ENCODE measurements at places on chromosomes 7 and 10. TPM values are rescaled to one million over a fixed set of nuclear protein-coding genes. Genes with fewer than 3 reads are reported as not detected.
A peak's percentile ranks its signal among the peaks of the same experiment; 100 is the strongest.

GRCh38 chr10:84214612-84215235, 10.6 kb downstream of the LRIT2 start:
- H3K27me3 ChIP-seq, result no peaks in the 10 kb centered on the region
- H3K4me3 ChIP-seq, result no peak overlapping the region
- no peaks in the 10 kb centered on the region for H3K4me1 ChIP-seq
- H3K27ac ChIP-seq, result no peak overlapping the region
- no peak for DNase-seq

GRCh38 chr10:3099291-3100092, 32.1 kb downstream of the PFKP start:
- no peaks in the 10 kb centered on the region for H3K27me3 ChIP-seq
- H3K36me3 ChIP-seq, result peaks cover 50% of the 10 kb centered on the region
- H3K4me3 ChIP-seq, result no peak overlapping the region
- DNase-seq, result peak; percentile 85
- peak overlapping the region; percentile 74 for H3K27ac ChIP-seq

- no peak overlapping the region for H3K4me3 ChIP-seq
- H3K36me3 ChIP-seq, result no peaks in the 10 kb centered on the region
- H3K4me1 ChIP-seq, result no peaks in the 10 kb centered on the region
- no peak overlapping the region for H3K27ac ChIP-seq
Observed at GRCh38 chr7:20064974-20065862, 152.0 kb downstream of the MACC1 start.

Gene METTL27
- polyA plus RNA-seq, result 4.3 TPM

GRCh38 chr7:11328309-11328708, 354.6 kb downstream of the PHF14 start:
- no peaks in the 10 kb centered on the region for H3K4me1 ChIP-seq
- no peak overlapping the region for H3K4me3 ChIP-seq
- no peak overlapping the region for H3K27ac ChIP-seq
- no peaks in the 10 kb centered on the region for H3K27me3 ChIP-seq

- DNase-seq, result peak; percentile 2
- no peak overlapping the region for H3K4me3 ChIP-seq
- H3K27ac ChIP-seq, result no peak overlapping the region
- H3K36me3 ChIP-seq, result no peaks in the 10 kb centered on the region
- H3K27me3 ChIP-seq, result no peaks in the 10 kb centered on the region
- no peaks in the 10 kb centered on the region for H3K4me1 ChIP-seq
Observed at GRCh38 chr7:133135451-133135850, 53.6 kb upstream of the CHCHD3 start.

Gene PPP1R17
- polyA plus RNA-seq, result not detected

GRCh38 chr7:26857506-26858240, 6.7 kb downstream of the SKAP2 start:
- no peaks in the 10 kb centered on the region for H3K36me3 ChIP-seq
- H3K4me1 ChIP-seq, result no peaks in the 10 kb centered on the region
- peak overlapping the region; percentile 92 for H3K27ac ChIP-seq

DNA sequence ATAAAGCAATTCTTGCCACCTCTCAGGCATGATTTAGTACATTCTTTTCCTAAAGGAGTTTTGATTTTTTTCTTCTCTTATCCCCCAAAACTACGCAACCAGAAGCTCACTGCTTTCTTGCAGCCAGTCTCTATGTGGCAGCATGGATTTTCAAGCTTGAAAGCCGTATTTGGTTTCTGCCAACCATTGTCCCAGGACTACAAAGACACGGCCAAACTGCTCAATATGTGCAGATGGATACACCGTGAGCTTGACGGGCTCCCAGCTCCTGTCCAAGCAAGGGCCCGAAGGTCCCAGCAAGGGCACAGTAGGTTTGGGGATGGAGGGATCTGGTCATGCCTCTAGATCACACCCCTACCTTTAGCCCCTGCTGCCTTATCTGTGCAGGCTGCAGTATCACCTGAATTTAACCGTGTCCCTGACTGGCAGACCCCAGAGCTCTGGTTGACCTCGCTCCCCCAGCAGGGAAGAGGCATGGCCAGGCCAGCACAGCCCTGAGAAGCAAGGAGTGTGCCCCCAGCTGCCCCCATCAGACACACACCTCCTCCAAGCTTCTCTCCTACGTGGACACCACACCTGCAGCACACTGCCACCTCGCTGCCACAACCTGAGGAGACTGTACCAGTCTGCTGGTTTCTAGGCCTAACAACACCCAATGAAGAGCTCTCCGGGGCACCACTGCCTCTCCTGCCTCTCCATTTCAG, 86.8 kb downstream of the COBL start:
- no peak overlapping the region for H3K27ac ChIP-seq
- no peaks in the 10 kb centered on the region for H3K27me3 ChIP-seq
- no peak for DNase-seq
- no peak overlapping the region for H3K4me3 ChIP-seq

Gene OR9A2
- polyA plus RNA-seq, result not detected

DNA sequence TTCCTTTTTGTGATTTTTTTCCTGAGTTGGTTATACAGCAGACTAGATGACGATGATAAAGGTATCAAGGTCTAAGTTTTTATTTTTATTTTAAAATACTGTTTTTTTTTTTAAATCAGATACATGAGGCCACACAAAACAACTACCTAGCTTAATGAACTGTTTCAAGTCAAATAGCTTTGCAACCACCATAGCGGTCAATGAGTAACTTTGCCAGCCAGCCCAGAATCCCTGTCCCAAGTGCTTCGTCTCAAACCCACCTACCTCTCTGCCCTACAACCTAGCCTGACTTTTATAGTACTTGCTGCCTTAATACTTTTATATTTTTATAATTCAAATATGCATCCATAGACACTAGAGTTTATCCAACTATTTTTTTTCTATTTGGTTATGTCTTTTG, 676.5 kb downstream of the NRG3 start:
- H3K4me1 ChIP-seq, result no peaks in the 10 kb centered on the region
- no peaks in the 10 kb centered on the region for H3K36me3 ChIP-seq
- H3K27me3 ChIP-seq, result no peaks in the 10 kb centered on the region

- H3K4me1 ChIP-seq, result peaks cover 6% of the 10 kb centered on the region
- H3K27ac ChIP-seq, result no peak overlapping the region
- DNase-seq, result no peak
- H3K36me3 ChIP-seq, result no peaks in the 10 kb centered on the region
- no peaks in the 10 kb centered on the region for H3K27me3 ChIP-seq
- H3K4me3 ChIP-seq, result no peak overlapping the region
Observed at GRCh38 chr10:15232279-15232678, 63.8 kb upstream of the NMT2 start.

Gene MALRD1
- 0.27 TPM for polyA plus RNA-seq

DNA sequence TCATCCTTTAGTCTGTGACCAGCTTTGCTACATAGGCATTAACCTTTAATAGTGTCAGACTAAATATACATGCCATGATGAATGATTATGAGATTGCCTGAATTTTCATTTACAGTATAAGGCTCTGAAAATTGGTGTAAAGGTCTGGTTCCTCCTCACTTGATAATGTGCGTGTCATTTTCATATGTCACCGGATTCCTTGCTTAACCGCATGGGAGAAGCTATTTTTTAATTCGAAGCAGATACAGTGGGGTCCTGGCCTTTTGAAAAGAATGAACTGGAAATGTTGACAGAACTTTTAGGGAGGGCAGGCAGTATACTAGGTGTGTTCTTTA, 192.4 kb upstream of the SH2B2 start:
- no peaks in the 10 kb centered on the region for H3K27me3 ChIP-seq
- H3K36me3 ChIP-seq, result peaks cover 9% of the 10 kb centered on the region
- H3K4me1 ChIP-seq, result no peaks in the 10 kb centered on the region
- H3K4me3 ChIP-seq, result no peak overlapping the region
- DNase-seq, result no peak

Gene EGFR
- polyA plus RNA-seq, result 36.9 TPM

- no peaks in the 10 kb centered on the region for H3K4me1 ChIP-seq
- H3K36me3 ChIP-seq, result no peaks in the 10 kb centered on the region
- no peak for DNase-seq
- H3K4me3 ChIP-seq, result peak overlapping the region; percentile 71
- H3K27ac ChIP-seq, result 0 out of 2 replicates have a peak overlapping the region, but pooled peaks have one; percentile 2
Observed at GRCh38 chr7:93232673-93233018, 480 bp downstream of the VPS50 start.

- H3K4me1 ChIP-seq, result peaks cover 10% of the 10 kb centered on the region
- no peaks in the 10 kb centered on the region for H3K36me3 ChIP-seq
- no peak for DNase-seq
- no peak overlapping the region for H3K4me3 ChIP-seq
- no peaks in the 10 kb centered on the region for H3K27me3 ChIP-seq
- no peak overlapping the region for H3K27ac ChIP-seq
Observed at GRCh38 chr10:114680543-114681117, 22.6 kb upstream of the ABLIM1 start.

Gene ANKRD61
- 0.32 TPM for polyA plus RNA-seq

GRCh38 chr10:132443605-132443982, 46.6 kb downstream of the PWWP2B start:
- H3K27me3 ChIP-seq, result no peaks in the 10 kb centered on the region
- peak; percentile 46 for DNase-seq
- peaks cover 11% of the 10 kb centered on the region for H3K4me1 ChIP-seq

Data from IMR-90 (cell line).